T-helper 2 cell (primary cell): ENCODE measurements at places on chromosomes 1 and 21.

DNA sequence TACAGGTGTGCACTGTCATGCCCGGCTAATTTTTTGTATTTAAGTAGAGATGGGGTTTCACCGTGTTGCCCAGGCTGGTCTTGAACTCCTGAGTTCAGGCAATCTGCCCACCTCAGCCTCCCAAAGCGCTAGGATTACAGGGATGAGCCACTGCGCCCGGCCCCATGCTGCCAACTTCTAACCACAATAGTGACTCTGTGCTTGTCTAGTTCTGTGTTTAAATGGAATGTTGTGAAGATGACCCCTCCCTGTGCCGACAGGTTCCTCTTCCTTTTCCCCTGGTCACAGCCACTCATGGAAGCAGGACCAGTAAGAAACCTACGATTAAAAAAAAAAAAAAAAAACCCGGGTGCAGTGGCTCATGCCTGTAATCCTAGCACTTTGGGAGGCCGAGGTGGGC is 4.7 kb downstream of the MAP1LC3C start:
- no peak for DNase-seq

DNA sequence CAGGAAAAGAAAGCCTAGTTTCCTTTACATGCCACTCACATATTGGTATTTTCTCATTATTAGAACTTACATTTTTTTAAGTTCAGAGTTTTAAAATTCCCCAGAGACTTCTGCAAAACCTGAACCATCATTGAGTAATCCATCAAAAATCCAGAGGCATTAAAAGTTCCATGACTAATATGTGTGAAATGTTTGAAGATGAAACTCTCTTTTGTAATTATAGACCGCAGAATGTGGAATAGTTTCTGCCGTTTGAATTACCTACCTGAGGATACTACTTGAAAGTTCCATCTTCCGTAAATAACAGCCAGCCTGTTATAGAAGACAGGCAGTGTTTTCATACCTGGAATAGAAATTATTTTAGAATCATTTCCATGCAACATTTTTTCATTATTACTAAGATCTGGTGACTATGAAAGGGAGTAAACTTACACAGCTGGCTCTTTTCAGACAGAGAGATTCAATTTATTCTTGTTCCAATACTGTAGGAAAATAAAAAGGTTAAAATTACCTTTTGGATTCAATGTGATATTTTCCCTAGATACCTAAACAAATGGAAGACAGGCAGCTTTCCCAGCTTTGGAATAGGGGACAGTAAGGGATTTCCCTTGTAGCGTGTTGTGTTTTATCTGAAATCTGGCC is 131.4 kb downstream of the ST6GALNAC5 start:
- no peak for DNase-seq

GRCh38 chr1:116889380-116889779 is 20.3 kb upstream of the PTGFRN start:
- DNase-seq: no peak

DNA sequence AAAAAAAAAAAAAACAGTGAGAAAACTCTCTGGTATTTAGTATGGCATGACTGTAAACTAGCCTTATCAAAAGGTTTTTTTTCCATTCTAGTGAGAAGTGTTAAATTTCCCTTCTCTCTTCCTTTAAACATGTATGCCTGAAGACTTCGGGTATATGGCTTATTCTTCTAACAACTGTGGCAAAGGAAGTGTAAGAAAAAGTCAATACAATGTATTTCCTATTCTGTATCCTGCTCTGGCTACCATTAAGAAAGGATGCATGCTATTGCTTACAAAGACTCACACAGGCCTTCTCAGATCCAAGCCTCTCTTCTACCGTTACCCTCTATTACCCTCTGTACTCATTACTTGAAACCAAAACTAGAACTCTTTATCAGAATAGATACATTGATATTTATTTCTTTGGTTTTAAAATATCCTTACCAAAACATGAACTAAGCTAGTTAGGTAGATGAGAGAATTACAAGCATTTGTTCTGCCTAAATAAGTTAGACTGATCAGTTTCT is 8.4 kb downstream of the CEPT1 start:
- DNase-seq: no peak

DNA sequence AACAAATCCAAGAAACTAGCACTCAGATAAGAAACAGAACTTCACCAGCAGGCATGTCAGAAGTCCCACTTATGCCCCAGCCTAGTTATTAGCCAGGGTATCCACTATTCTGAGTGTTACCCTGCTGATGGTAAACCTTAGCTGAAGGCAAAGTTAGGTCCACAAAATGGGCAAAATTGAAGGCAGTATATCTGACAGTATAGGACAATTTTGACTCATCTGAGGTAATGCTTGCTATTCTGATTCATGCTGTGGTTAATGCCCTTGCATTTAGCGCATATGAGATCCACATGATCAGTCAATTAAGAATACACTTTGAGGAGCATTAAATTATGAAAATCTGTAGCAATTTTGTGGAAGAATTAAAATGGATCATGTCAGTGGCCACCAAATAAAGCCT is 15.1 kb downstream of the IFI44 start:
- no peak for DNase-seq

DNA sequence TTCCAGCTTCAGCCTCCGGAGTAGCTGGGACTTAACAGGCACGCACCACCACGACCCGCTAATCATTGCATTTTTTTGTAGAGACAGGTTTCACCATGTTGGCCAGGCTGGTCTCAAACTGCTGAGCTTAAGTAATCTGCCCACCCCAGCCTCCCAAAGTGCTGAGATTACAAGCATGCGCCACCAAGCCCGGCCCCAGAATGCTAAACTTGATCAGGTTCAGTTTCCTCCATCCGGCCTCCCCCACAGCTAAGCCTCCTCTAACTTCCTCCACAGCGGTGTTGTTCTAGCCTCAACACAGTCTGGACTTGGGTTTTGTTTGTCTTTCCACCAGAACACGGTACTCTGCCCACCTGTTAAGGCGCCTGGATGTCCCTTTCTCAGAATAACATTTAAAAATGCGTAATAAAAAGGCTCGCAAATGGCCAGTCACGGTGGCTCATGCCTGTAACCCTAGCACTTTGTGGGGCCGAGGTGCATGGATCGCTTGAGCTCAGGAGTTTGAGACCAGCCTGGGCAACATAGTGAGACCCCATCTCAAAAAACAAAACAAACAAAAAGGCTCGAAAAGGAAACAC is 2.4 kb downstream of the PARP1 start:
- no peak for DNase-seq

GRCh38 chr1:69739251-69739605 is 171.5 kb downstream of the LRRC7 start:
- no peak for DNase-seq
